Caco-2 (cell line): ENCODE measurements at places on chromosomes 7 and 10.
A peak's percentile ranks its signal among the peaks of the same experiment; 100 is the strongest.

DNA sequence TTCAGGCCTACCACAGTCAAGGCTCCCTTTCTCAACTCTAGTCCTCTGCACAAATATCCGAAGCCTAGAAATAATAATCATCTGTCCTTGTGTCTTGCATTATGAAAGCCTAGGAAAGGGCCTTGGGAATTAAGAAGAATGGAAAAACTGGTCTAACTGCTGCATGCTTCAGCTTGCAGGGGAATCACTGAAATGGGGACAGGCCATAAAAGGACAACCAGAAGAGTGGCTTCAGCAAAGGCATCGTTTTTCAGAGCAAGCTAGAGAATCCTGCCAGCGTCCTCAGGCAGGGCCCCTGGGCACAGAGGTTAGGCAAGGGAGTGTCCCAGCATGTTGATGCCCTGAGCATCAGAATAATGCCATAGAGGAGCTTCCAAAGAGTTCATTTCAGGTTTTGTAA lies 13.2 kb downstream of the ERVW-1 start:
- DNase-seq, result peak; percentile 56

- DNase-seq, result no peak
Measured at GRCh38 chr10:103746598-103746997, 108.8 kb downstream of the SH3PXD2A start.

- DNase-seq, result no peak
Measured at GRCh38 chr10:60848126-60848525, 69.8 kb downstream of the CDK1 start.

- DNase-seq, result no peak
Measured at GRCh38 chr10:131259535-131259934, 52.0 kb downstream of the TCERG1L start.

- no peak for DNase-seq
Measured at GRCh38 chr10:94097656-94098055, 103.9 kb downstream of the PLCE1 start.

DNA sequence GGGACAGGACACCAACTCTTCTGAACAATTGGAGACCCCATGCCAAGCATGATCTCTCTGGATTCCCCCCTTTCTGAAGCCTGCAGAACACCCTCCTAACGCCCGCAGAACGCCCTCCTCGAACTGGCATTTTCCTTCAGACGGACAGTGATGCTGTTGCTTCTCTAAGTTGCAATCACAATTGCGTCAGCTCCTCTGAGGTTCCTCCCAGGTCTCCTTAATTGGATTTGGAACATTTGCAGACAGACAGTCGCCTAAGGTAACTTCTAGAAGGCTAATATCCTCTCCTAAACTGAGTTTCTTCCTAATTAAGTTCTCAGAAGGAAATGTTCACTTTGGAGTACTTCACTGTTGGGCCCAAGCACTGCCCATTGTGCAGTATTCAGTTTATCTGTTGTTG lies 20.5 kb upstream of the SERPINE1 start:
- DNase-seq, result no peak

DNA sequence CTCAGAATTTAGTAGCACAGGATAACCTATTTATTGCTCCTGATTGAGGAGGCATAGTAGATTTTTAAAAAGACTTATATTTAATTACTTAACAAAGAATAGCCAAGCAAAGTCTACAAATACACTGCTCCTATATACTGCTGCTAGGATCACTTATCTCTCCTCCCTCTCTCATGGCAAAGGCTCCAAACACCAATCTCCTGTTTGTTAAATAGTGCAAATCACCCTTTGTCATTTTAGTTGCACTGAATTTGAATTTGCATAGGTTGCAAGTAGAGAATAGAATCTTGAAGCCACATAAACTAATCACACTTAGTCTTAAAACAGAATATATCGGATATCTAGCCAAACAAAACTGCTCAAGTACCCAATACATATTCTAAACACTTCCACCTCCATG lies 219.1 kb upstream of the LRRN3 start:
- no peak for DNase-seq

DNA sequence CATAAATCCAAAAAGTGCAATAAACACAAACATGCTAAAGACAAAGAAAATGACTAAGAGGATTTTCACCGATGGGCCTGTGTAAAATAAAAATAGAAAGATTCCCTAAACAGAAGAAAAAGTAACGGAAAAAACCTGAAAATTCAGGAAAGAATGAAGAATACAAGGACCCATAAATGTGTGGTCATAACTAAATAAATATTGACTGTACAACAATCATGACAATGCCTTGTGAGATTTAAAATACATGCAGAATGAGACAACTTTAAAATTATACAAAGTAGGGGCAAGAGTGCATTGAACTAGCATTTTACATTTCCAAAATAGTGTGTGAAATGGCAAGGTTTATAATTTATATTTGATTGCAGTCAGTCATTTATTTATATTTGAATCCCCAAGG lies 409.1 kb upstream of the ANKRD30A start:
- no peak for DNase-seq

DNA sequence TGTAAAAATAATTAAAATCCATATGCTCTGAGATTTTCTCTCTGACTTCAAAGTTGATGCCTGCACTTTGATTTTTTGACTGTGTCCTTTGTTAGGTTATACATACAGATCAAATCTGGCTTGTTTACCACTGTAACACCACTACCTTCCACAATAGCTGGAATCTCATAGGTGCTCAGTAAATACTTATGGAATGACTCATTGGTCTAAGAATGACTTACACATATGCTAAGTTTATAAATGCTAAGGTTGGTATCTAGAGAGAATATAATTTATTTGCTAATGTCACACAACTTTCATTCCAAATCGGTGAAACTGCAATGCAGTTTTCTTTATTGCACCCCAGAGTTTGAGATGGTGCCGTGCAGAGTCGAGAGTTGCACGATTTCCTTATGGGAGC lies 578.5 kb downstream of the SH2D4B start:
- DNase-seq, result no peak

- DNase-seq, result no peak
Measured at GRCh38 chr7:7772397-7772821, 54.0 kb upstream of the RPA3 start.
